ENCODE measurements at places on chromosomes 7 and 10. TPM values are rescaled to one million over a fixed set of nuclear protein-coding genes. Genes with fewer than 3 reads are reported as not detected.

GRCh38 chr10:129760416-129760815, 203.7 kb downstream of the EBF3 start:
- DNase-seq, result no peak
- no peak overlapping the region for H3K4me3 ChIP-seq
- no peaks in the 10 kb centered on the region for H3K36me3 ChIP-seq

GRCh38 chr10:121574519-121575166, 23.6 kb downstream of the FGFR2 start:
- H3K4me1 ChIP-seq, result no peaks in the 10 kb centered on the region
- no peak for DNase-seq
- H3K36me3 ChIP-seq, result no peaks in the 10 kb centered on the region
- no peak overlapping the region for H3K27ac ChIP-seq
- H3K4me3 ChIP-seq, result no peak overlapping the region

GRCh38 chr7:99255463-99255862, 17.2 kb upstream of the MYH16 start:
- DNase-seq, result no peak
- H3K27me3 ChIP-seq, result no peaks in the 10 kb centered on the region
- no peak overlapping the region for H3K27ac ChIP-seq
- H3K4me1 ChIP-seq, result no peaks in the 10 kb centered on the region
- H3K4me3 ChIP-seq, result no peak overlapping the region
- H3K36me3 ChIP-seq, result no peaks in the 10 kb centered on the region

Gene TMEM72
- 0.20 TPM for total RNA-seq

GRCh38 chr10:71419002-71419540, 22.4 kb downstream of the CDH23 start:
- H3K4me1 ChIP-seq, result no peaks in the 10 kb centered on the region
- H3K27me3 ChIP-seq, result no peaks in the 10 kb centered on the region
- no peak for DNase-seq
- H3K27ac ChIP-seq, result no peak overlapping the region
- H3K4me3 ChIP-seq, result no peak overlapping the region
- H3K36me3 ChIP-seq, result no peaks in the 10 kb centered on the region

Gene SNX8
- 8.6 TPM for total RNA-seq

- no peaks in the 10 kb centered on the region for H3K36me3 ChIP-seq
- H3K4me3 ChIP-seq, result no peak overlapping the region
- H3K27me3 ChIP-seq, result no peaks in the 10 kb centered on the region
Observed at GRCh38 chr10:31299119-31299518, 19.9 kb upstream of the ZEB1 start.

DNA sequence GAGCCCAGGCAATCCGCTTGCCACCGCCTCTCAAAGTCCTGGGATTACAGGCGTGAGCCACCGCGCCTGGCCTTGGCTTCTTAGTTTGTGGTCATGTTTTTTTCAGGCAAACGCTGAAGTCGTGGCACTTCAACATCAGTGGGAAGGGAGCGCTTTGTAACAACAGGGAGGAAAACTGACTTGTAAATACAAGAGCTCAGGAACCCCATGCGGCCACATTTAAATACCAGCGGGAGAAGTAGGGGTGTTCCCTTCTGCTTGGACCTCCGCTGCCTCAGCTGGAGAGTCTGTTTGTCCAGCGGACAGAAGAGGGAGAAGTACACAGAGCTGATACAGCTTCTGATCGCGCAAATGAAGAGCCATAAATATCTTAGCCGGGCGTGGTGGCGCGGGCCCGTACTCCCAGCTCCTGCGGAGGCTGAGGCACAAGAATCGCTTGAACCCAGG, 108.7 kb upstream of the KMT2C start:
- H3K36me3 ChIP-seq, result no peaks in the 10 kb centered on the region
- no peaks in the 10 kb centered on the region for H3K27me3 ChIP-seq
- H3K27ac ChIP-seq, result no peak overlapping the region

- peaks cover 4% of the 10 kb centered on the region for H3K36me3 ChIP-seq
- no peak for DNase-seq
- no peak overlapping the region for H3K27ac ChIP-seq
- H3K4me1 ChIP-seq, result peaks cover 19% of the 10 kb centered on the region
- no peak overlapping the region for H3K4me3 ChIP-seq
- no peaks in the 10 kb centered on the region for H3K27me3 ChIP-seq
Observed at GRCh38 chr7:44460325-44460724, 30.1 kb downstream of the NUDCD3 start.

DNA sequence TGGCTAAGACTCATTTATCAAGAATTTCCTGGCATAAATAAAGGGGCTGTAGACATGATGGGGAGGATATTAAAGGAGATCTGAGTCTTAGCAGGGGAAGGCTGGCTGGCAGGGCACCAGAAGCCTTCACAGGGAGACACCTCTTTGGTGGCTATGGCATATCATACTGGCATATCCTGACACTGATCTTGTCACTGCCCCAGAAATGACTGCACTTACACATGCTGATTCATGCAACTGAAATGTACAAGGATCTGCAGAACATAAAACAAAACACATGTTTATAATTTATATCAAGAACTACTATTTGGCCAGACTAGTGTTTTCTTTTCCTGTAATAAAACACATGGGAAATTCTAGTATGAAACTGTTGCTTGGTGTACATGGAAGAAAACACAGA, 5.5 kb upstream of the LIPN start:
- H3K27me3 ChIP-seq, result no peaks in the 10 kb centered on the region
- no peaks in the 10 kb centered on the region for H3K36me3 ChIP-seq
- H3K4me3 ChIP-seq, result no peak overlapping the region
- no peaks in the 10 kb centered on the region for H3K4me1 ChIP-seq
- no peak for DNase-seq

Gene MAD1L1
- 60.3 TPM for total RNA-seq

DNA sequence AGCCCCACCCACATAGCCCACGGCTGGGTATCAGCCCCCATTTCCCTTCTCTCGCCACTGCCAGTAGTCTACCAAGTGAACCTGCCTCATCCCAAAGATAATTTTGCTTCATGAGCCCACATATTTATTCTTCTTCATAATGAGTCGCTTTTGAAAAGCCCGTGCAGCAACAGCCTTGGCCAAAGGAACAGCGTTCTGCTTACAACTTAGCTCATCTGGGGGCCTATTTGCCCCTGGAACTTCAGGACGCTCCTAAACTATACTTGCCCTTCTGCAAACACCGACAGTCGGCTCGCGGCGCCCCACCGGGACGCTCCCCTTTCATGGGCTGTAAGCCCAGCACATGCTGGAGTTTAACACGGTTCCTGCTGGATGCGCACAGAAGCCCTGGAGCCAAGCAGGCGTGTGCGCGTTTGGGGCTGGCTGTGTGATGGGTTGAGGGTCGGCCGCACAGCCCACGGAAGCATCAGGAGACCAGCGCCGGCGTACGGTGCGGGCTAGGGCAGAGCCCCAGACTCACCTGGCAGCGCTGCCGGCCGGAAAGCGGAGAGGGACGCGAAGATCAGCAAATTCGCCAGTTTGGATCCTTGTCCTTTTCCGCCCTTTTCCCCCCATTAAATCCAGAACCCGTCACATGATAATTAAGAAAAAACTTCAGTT, 370 bp downstream of the TMEM60 start:
- H3K4me3 ChIP-seq, result peak overlapping the region; percentile 91
- peaks cover 36% of the 10 kb centered on the region for H3K4me1 ChIP-seq
- H3K36me3 ChIP-seq, result no peaks in the 10 kb centered on the region
- H3K27ac ChIP-seq, result peak overlapping the region; percentile 74
- H3K27me3 ChIP-seq, result no peaks in the 10 kb centered on the region

Gene ZNF862
- 22.2 TPM for total RNA-seq

- H3K27me3 ChIP-seq, result no peaks in the 10 kb centered on the region
- peaks cover 41% of the 10 kb centered on the region for H3K4me1 ChIP-seq
- H3K36me3 ChIP-seq, result no peaks in the 10 kb centered on the region
- H3K27ac ChIP-seq, result no peak overlapping the region
- DNase-seq, result no peak
Observed at GRCh38 chr7:131544449-131545301, 11.8 kb downstream of the PODXL start.

DNA sequence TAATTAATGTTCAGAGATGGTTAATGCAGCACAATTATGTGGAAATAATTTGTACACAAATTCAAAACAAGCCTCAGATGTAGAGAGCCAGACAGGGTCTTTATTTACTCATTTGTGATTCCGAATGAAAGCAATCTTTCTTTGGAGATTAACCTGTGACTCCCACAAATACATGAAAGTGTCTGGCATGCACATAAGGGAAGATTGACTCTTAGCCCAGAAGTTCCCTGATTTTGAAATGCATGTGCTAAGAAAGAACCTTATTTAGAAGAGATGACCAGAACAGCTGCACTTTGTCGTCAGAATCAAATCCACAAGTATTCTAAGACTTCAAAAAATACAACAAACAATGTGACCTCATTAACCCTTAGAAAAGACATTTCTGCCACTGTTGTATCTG, 45.1 kb downstream of the RNLS start:
- H3K27me3 ChIP-seq, result no peaks in the 10 kb centered on the region
- H3K27ac ChIP-seq, result peak overlapping the region; percentile 61
- H3K36me3 ChIP-seq, result no peaks in the 10 kb centered on the region
- H3K4me1 ChIP-seq, result peaks cover 15% of the 10 kb centered on the region
- DNase-seq, result no peak

Gene WNT2
- not detected for total RNA-seq

GRCh38 chr10:32348297-32349198, 1.6 kb upstream of the EPC1 start:
- no peaks in the 10 kb centered on the region for H3K4me1 ChIP-seq
- no peak for DNase-seq
- H3K4me3 ChIP-seq, result no peak overlapping the region
- no peaks in the 10 kb centered on the region for H3K36me3 ChIP-seq

Gene TRPV6
- under 0.01 TPM for total RNA-seq
